HepG2 (cell line): ENCODE measurements at places on chromosomes 5 and 9. TPM values are rescaled to one million over a fixed set of nuclear protein-coding genes. Genes with fewer than 3 reads are reported as not detected.

Gene SLC36A2
- total RNA-seq, result not detected in 2 replicates

Gene PGGT1B
- total RNA-seq, result 42.7 and 72.3 TPM in 2 replicates

Gene CNTNAP3B
- total RNA-seq, result 1.2 and 3.8 TPM in 2 replicates

Gene IFNA21
- not detected in 2 replicates for total RNA-seq

Gene CAPSL
- not detected in 2 replicates for total RNA-seq

Gene SLC36A3
- total RNA-seq, result not detected in 2 replicates

Gene NUP214
- 16.0 and 30.5 TPM in 2 replicates for total RNA-seq

Gene ADGRD2
- not detected in 2 replicates for total RNA-seq

Gene WNT8A
- total RNA-seq, result not detected in 2 replicates

Gene PPP3R2
- not detected in 2 replicates for total RNA-seq

Gene SPAAR
- 0.07 TPM in 1 of 2 replicates, not detected in the other for total RNA-seq

Gene FST
- 21.2 and 38.6 TPM in 2 replicates for total RNA-seq

Gene SPATA31C1
- total RNA-seq, result not detected in 2 replicates

Gene IFNB1
- total RNA-seq, result not detected in 2 replicates

Gene IFNK
- total RNA-seq, result not detected in 2 replicates

Gene GMCL2
- not detected in 2 replicates for total RNA-seq

Gene CDO1
- total RNA-seq, result 4.4 and 5.3 TPM in 2 replicates

Gene SLC9A3
- total RNA-seq, result 1.2 and 1.8 TPM in 2 replicates

Gene TLN1
- total RNA-seq, result 51.8 and 53.7 TPM in 2 replicates

Gene NUTM2G
- total RNA-seq, result not detected in 2 replicates

Gene NR2F1
- 14.0 and 17.1 TPM in 2 replicates for total RNA-seq

Gene LCN9
- not detected in 2 replicates for total RNA-seq

Gene GRAMD2B
- 8.1 and 8.8 TPM in 2 replicates for total RNA-seq

Gene PCDHA13
- 0.04 TPM in 1 of 2 replicates, not detected in the other for total RNA-seq

Gene NDUFS4
- total RNA-seq, result 121 and 146 TPM in 2 replicates

Gene C9orf50
- total RNA-seq, result not detected in 2 replicates

Gene MLANA
- total RNA-seq, result 0.11 and 0.72 TPM in 2 replicates

Gene SHISAL2B
- total RNA-seq, result not detected in 2 replicates

Gene C5orf58
- total RNA-seq, result not detected in 2 replicates

Gene LCNL1
- not detected in 2 replicates for total RNA-seq

Gene TMC1
- 0.02 TPM in 1 of 2 replicates, not detected in the other for total RNA-seq

Gene FAM170A
- total RNA-seq, result 0.09 TPM in 1 of 2 replicates, not detected in the other

Gene CDC20B
- total RNA-seq, result not detected in 2 replicates

Gene BTNL9
- 0.13 TPM in 1 of 2 replicates, not detected in the other for total RNA-seq

Gene CORO2A
- total RNA-seq, result 14.4 and 19.8 TPM in 2 replicates

Gene GHR
- not detected in 2 replicates for total RNA-seq

Gene SPATA31A3
- not detected in 2 replicates for total RNA-seq

Gene PCDHGC5
- not detected in 2 replicates for total RNA-seq

Gene RORB
- not detected in 2 replicates for total RNA-seq

Gene WNK2
- 10.5 and 16.6 TPM in 2 replicates for total RNA-seq

Gene CTNND2
- not detected in 2 replicates for total RNA-seq

Gene CEMIP2
- total RNA-seq, result 52.7 and 94.3 TPM in 2 replicates
